Epithelial cell of proximal tubule (primary cell): ENCODE measurements at places on chromosomes 5 and 9. TPM values are rescaled to one million over a fixed set of nuclear protein-coding genes. Genes with fewer than 3 reads are reported as not detected.

- no peak for DNase-seq
Observed at GRCh38 chr5:113311301-113311700, 123.5 kb downstream of the TSSK1B start.

- DNase-seq, result peak; percentile 10
Observed at GRCh38 chr9:122036988-122037387, 56.1 kb downstream of the TTLL11 start.

The MAT2B gene
- 46.3 and 64.7 TPM in 2 replicates for total RNA-seq

The LVRN gene
- total RNA-seq, result 0.58 TPM in 1 of 2 replicates, not detected in the other

The OSMR gene
- 20.1 and 25.5 TPM in 2 replicates for total RNA-seq

DNA sequence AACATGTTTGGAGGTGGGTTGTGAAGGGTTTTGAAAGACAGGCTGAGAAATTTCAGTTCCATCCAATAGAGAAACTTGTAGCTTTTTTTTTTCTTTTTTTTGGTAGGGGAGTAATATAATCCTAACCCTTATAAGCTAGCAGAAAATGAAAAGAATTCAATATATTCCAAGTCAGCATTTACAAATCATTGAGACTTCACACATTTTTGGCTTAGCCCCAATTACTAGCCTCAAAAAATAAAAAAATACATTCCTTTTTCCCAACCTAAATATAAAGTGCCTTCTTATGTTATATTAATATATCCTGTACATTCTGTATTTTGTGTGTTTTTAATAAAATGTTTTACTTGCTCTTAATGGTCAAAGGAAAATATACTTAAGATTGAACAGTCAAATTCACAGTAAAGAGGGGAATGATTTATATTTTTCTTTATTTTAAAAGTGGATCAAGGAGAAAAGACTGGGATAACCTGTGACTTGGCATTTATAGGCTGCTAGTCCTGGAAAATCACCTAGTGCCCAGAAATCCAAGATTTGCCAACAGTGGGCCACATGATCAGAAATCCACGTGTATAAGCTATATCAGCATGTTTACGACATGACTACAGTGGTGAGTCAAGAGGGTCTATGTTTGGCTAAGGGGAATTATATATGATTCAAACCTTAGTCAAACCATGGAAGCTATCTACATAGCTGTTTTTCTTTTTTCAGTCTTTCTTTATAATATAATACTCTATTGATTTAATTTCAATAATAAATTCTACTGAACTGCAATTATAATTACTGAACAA is 14.5 kb downstream of the HACD4 start:
- DNase-seq, result no peak
